Mucosa of gallbladder (tissue), 1 donor: ENCODE measurements at places on chromosomes 1 and 21. TPM values are rescaled to one million over a fixed set of nuclear protein-coding genes. Genes with fewer than 3 reads are reported as not detected.
A peak's percentile ranks its signal among the peaks of the same experiment; 100 is the strongest.

DNA sequence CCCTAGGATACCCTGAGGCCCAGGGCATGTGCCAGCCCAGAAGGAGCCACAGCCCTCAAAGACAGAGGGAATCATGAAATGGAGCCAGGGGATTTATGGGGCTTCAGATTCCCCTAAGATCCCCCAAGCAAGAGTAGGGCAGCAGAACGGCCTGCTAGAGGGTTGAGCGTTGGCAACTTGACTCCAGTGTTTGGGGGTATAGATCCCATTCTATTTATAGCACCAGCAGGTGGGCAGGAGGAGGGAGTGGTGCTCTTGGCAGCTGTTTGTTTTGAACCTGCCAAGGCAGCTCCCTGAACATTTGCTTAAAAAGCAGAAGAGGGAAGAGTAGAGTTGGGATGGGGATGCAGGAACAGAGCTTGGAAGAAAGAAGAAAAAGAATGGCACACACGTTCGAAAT lies 33.7 kb downstream of the GLUL start:
- DNase-seq, result no peak

DNA sequence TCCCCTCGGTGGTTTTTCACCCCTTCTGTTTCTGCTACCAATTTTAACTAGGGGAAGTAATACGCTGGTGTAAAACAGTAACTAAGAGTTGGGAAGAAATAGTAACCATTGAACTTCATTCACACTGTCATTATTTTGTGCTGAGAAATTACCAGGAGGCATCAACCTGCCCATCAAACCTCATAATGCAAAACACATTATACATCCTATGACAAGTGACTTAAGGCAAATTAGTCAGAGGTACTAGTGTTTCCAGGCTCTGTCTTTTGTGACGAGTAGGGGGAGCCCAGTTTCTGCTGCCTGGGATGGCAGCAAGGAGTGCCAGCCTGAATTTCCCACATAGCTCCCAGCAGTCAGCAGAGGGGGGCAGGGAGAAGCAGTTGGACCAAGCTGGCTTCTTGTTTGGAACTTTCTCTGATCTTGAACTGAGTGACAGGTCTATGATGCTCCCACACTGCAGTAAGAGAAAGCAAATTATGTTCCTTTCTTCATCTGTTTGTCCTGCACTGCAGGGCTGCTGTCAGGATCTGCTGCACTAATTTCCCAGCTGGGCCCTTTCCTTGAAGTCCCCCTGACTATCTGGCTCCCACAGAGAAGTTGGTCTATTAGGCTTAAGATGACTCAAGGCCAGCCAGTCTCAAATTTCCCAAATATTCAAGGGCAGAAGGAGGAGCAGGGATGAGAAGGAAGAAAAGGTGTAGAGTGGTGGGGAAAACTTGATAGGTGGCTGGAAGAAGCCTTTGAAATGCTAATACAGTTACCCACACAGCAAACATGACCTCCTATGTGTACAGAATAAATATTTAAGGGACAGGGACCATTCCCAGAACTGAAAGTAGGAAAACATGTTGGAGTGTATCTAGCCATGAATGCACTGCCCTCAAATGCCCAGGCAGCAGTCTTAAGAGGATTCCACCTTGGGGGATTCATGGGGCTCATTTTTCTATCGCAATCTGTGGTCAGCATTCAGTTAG lies 322.8 kb downstream of the SEC16B start:
- no peak for DNase-seq

DNA sequence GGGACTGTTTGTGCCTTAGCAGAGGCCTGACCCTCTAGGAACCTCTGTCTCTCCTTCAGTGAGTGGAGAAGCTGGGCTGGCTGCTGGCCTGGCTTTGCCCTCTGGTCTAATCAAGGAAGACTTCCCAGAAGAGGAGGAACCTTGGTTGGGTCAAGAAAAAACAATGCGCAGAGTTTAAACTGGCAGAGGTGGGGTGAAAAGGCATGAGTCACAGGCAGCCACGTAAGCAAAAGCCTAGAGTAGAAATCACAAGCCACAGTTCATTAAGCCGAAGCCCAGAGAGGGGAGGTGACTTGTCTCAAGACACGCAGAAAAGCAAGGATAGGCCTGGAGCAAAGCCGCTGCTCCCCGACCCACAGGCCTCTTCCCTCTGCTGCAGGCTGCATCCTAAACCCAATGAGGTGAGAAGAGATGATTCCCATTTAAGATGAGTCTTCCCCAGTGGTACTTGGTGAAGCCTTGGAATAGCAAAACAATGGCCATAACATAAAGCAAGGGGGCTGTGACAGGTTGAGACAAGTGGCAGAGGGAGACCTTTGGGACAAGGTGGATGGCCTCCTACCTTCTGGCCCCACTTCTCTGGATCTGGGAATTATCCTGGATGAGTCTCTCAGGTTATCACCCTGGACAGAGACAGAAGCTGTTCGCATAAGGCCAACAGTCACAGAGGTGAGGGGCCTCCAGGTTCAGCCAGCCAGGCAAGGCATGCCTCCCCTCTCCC lies 7.7 kb downstream of the PDZK1IP1 start:
- peak; percentile 51 for DNase-seq

GRCh38 chr1:225944951-225945350 lies 3.9 kb upstream of the LEFTY2 start:
- no peak for DNase-seq

GRCh38 chr1:21518774-21519455 lies 9.7 kb downstream of the ALPL start:
- no peak for DNase-seq

- no peak for DNase-seq
Observed at GRCh38 chr1:55773211-55773940, 558.2 kb upstream of the USP24 start.

DNA sequence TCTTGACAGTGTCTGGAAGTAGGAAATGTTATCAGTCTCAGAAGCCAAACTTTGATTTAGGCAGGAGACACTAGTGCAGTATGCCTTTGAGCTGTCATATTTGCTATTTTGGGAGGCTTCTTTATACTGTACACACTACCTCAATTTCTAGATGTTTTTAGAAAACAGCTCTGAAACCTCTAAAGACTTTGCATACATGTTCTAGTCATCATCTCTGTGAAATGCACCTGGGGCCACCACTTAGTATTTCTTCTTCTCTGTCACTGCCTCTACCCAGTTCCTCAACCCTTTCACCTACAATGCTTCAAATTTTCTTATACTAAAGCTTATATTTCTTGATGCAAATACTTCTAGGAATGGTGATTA lies 29.1 kb upstream of the PLA2G4A start:
- DNase-seq, result no peak

DNA sequence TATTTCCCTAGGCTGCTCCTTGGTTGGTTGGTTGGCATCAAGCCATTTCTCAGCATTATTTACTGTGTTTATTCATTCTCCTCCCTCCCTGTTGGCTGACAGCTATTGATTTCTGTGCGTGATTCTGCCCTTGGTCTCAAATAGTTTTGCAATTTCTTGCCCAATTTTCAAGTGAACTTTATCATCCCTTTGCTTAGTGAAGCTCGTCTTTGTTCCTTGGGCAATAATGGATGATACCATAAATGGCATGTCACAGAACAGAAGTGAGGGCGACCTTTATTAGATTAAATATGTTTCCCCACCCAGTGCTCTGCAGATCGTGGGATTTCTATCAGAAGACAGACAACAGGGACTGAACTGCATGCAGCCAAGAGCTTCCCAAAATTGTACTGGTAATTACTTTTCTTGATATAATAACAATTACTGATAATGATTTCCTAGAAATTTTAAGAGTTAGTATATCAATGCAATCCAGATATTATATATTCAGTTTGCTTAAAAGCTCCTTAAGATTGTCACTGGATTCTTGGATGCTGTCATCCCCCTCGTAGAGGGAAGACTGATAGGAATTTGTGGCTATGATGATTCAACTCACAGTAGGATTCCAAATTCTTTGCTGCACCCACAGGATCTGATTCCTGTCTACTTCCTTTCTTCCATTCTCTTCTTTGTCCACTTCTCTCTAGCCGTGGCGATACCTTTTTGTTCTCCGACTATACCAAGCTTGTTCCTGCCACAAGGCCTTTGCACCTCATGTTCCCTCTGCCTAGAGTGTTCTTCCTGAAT lies 122.1 kb upstream of the KAZN start:
- DNase-seq, result no peak

GRCh38 chr1:95953015-95953414 lies 719.0 kb downstream of the RWDD3 start:
- DNase-seq, result peak; percentile 37

GRCh38 chr1:23483321-23484252 lies at the start of gene ASAP3:
TSS of gene ASAP3 (minus strand) at chr1:23484179. CDS start at chr1:23484133, 46 bp downstream.
- peak; percentile 18 for DNase-seq

- peak; percentile 55 for DNase-seq
Observed at GRCh38 chr1:201085902-201086735, 26.1 kb downstream of the CACNA1S start.

DNA sequence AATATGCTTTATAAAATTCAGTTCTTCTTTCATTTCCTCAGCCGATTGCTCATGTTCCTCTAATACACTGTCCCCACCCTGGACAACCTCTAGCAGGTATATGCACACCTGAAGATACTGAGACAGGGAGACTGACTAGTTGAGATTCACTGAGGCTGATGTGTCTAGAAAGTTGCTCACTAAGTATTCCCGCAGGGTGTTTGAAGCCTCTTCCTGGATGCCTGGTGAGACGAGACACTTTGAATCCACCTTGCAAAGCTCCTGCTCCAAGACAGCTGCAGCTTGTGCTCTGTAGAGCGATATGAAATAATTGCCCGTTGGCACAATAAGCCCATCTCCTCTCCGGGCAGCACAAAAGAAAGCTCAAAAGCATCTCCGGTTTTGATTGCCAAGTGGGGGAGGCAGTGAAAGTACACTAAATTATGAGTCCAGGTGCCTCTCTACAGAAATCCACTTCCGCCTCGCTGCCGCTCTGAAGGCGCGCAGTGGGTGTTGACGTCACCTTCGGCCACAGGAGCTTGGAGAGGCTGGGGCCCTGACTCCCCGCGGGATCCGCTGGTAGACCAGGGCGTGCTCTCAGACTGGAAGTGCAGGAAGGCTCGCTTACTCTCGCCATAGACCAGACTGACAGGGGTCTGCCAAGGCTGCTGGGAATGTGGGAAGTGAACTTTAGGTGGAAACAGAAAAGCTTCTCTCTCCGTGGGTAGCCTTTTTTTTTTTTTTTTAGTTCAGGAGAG lies 46.3 kb downstream of the GPA33 start:
- DNase-seq, result peak; percentile 67

DNA sequence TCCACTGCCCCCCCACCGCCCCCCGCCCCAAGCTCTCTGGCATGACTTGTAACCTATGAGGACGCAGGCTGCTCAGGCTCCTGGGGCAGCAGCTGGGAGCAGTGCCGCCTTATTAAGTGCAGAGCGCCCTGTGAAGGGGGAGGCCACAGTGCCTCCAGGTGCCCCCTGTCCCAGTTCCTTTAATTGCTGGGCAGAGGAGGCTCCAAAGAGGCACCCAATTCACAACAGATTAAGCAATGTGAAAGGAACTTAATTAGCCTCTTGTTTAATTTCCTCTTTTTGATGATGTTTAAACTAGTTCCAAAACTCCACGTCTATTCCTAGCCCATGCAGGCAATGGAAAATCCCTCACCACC lies 3.0 kb downstream of the RXFP4 start:
- no peak for DNase-seq

- DNase-seq, result peak; percentile 65
Observed at GRCh38 chr1:63593886-63594605, 835 bp downstream of the PGM1 start.

DNA sequence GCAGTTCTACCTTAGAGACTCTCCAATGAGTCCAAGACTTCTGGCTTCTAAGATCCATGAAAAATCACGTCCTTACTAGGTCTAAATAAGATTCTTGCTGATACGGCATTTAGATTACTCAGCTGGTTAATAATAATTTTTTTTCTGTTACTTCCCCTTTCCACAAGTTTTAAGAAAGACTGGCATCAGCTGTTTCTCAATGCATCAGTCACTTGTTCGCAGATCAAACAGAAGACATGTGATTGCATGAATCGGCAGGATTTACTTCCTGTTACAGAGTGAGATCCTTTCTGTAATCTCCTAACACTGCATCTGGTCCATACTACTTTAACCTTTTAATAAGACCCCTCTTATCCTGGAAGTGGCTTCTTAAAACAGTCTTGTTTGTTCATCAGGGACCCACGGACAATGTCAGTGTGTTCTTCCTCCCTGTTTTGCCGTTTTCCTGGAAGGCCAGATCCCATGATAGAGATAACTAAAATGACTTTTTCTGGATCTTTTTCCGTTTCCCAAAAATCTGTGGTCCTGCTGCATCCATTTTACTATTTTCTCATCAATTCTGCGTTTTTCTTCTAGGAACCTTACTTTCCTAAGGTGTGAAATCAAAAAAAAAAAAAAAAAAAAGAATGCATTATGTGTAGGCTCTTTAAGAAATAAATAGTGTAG lies 6.1 kb downstream of the NPL start:
- DNase-seq, result peak; percentile 58

DNA sequence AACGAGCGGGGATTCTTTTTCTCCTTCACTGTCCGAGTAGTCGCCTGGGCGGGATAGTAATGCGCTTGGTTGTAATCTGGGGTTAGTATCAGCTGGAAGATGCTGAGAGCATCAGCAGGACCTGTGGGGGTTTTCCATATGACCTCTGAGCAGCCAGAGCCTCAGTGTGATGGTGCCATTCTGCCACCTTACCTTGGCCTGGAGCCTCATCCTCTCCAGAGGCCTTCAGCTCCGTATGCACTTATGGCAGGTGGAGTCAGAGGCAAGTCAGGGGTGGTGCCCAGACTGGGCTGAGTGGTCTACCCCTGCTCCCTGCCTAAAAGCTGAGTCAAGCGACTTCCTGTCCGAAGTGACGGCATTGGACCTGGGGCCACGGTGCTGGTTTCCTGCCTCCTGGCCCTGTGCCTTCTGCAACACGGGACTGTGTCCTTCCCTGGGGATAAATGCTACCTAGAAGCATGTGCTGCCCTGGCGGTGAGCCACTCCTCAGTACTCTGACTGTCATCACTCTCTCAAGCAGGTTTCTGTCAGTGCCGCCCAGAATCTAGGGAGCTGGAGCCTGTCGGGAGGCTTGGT lies 24.7 kb downstream of the TENT5C start:
- no peak for DNase-seq

GRCh38 chr1:116971965-116972673 lies 29.4 kb upstream of the CD101 start:
- no peak for DNase-seq

- no peak for DNase-seq
Observed at GRCh38 chr1:242524571-242525359, at the start of gene PLD5. TSS of gene PLD5 (minus strand) at chr1:242524697.

DNA sequence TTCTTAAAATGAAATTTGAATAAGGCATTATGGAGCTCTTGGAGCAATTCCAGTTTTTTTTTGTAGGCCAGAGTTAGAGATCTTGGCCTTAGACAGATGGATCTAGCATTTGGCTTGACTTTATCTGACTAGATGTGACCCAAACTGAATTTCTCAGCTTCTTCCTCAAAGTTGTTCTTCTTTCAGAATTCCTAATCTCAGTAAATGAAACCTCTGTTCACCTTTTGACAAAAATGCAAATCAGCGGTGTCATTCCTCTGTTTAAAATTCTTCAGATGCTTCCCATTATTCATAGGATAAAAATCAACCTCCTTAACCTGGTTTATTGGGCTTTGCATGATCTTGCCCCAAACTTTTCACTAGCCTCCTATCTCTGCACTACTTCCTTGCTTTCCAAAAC lies 177.6 kb downstream of the RASAL2 start:
- no peak for DNase-seq

GRCh38 chr1:8825985-8826481 lies 8.6 kb upstream of the RERE start:
- DNase-seq, result no peak

- peak; percentile 49 for DNase-seq
Observed at GRCh38 chr1:168085401-168085872, 51.3 kb downstream of the GPR161 start.

RAB42 gene
- 1.8 TPM for total RNA-seq

SEMA4A gene
- total RNA-seq, result 24.4 TPM

CELA2A gene
- 1.8 TPM for total RNA-seq

SH2D1B gene
- 0.12 TPM for total RNA-seq

TP73 gene
- 0.17 TPM for total RNA-seq

RNF223 gene
- total RNA-seq, result 1.0 TPM

CELA3A gene
- total RNA-seq, result 25.1 TPM

DISP1 gene
- 27.4 TPM for total RNA-seq
